ENCODE measurements at places on chromosomes 6 and 20.

DNA sequence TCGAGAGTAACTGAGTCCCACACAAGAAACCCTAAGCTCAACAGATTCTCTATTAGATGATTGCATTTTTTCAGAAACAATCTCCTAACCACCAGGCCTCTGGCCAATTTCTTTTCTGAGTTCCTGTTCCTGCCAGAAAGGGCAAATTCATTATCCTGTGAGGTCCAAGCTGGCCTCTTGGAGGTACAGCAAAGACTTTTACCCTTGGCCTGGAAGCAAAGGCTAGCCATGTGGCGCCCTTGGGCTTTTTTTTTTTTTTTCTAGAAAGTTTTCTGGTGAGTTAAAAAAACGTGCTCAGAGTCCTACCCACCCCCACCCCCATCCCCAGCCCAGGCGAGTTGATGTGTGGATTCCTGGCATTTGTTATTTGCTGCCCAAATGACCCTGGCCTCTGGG is 59.0 kb upstream of the EEF1A1 start:
- DNase-seq: peak; percentile 93

DNA sequence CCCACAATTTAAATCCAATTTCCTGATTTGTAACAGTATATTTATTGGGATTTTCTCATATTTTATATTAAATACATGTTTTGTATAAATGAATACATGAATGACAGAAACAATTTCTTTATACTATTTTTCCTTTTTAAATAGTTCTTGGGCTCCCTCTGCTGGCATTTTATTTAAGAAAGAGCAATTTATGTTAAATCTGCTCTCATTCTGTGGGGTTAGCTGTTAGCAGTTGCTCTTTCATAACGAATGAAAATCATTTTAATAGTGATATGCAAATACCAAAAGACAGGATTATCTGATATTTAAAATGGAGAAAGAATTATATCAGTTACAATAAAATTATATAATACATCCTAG is 118.3 kb downstream of the RALGAPA2 start:
- DNase-seq: peak; percentile 52

- no peak for DNase-seq
Measured at GRCh38 chr6:16318538-16318937, 80.2 kb downstream of the GMPR start.

- DNase-seq: no peak
Measured at GRCh38 chr20:60467078-60467477, 508.9 kb downstream of the CDH26 start.

- peak; percentile 76 for DNase-seq
Measured at GRCh38 chr20:22438926-22439325, 145.4 kb downstream of the FOXA2 start.

DNA sequence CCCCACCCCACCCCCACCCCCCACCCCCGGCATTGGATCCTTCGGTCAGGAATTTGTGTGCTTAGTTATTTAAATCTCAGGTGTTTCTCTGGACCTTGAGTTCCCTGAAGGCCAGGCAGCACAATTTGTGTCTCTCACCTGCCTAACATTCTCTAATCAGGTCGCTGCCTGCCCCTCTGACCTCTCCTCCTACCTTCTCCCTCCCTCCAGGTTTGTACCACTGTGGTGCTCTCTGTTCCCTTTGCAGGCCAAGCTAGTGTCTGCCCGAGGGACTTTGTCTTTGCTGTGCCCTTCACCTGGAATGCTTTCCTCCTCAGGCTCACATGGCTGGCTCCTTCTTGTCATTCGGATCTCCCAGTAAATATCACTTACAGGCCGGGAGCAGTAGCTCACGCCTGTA is 131.4 kb upstream of the SLC2A12 start:
- no peak for DNase-seq

DNA sequence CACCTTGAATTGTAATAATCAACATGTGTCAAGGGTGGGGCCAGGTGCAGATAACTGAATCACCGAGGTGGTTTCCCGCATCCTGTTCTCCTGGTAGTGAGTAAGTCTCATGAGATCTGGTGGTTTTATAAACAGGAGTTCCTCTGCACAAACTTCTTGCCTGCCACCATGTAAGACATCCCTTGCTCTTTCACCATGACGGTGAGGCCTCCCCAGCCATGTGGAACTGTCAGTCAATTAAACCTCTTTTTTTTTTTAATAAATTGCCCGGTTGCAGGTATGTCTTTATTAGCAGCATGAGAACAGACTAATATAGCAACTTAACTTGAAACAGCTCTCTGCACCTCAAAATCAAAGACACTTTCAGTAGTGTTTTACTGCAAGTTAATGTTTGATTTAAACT is 121.6 kb downstream of the OGFRL1 start:
- DNase-seq: no peak

DNA sequence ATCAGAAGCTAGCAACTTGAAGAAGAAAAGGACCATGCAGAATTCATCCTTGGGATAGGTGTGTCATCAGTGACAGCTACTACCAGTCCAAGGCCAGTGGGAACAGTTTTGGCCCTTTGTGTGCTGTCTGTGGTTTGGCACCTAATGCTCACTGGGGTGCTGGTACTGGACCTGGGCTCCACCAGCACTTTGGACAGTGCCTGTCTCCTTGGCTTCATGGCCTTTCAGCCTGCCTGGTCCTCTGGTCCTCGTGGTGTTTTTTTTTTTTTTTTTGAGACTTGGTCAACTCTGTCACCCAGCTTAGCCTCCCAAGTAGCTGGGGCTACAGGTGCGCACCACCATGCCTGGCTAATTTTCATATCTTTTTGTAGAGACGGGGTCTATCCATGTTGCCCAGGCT is 56.3 kb downstream of the AKAP7 start:
- DNase-seq: no peak

GRCh38 chr20:45300961-45301360 is 5.7 kb upstream of the RBPJL start:
- peak; percentile 55 for DNase-seq

DNA sequence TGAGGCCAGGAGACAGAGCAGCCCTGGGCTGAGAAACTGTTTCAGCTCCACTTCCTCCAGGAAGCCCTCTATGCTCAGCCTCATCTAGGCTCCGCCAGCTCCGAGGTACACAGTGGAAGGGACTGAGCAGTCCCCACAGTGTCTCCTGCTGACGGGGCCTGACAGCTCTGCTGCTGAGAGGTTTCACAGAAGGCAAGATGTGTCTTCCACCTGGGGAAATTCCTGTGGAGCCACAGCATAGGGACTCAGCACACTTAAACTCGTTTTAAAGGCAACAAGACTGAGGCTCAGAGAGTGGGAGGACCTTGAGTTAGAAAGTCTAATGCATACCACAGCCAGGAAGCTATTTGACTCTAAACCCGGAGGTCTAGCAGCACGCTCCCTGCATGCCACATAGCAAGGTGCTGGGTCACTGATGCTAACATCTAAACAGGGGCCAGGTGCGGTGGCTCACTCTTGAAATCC is 6.8 kb downstream of the ADA start:
- DNase-seq: no peak

GRCh38 chr6:57205550-57206328 is 16.4 kb downstream of the RAB23 start:
- no peak for DNase-seq

DNA sequence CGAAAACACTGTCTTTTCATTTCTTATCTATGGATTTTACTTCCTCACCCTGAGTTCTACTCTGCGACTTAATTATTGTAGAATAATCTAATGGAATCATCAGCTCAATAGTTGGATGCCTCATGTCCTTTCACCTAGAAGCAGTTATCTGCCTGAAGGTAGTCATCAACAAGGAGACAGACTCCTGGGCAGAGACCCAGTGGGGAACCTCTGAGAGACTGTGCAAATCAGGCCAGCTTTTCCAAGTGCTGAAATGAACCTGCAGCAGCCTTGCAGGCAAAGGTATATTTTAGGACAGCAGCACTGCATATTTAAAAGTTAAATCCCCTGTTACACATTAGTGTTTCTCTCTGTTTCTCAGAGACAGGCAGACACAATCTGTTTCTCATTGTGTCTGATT is 99.7 kb upstream of the STMND1 start:
- DNase-seq: no peak

DNA sequence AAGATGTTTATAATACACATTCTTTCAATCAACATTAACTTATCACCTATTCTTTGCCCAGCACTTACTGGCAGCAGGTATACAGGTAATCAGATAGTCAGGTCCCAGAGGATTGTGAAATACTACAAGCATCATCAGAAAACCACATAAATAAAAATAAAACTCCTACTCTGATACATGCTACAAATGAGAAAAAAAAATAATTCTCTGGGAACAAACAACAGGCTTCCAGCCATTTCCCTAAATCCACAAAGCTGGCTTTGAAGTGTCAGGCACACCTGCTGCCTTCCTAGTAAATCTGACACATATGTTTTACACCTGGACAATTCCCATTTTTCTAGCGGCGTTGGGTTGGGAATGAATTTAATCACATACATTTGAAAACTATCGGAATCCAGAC is 384.5 kb upstream of the CDH4 start:
- DNase-seq: no peak

- no peak for DNase-seq
Measured at GRCh38 chr6:116571683-116572000, 338 bp downstream of the RWDD1 start.

- DNase-seq: no peak
Measured at GRCh38 chr6:16766043-16766536, 4.8 kb upstream of the ATXN1 start.

DNA sequence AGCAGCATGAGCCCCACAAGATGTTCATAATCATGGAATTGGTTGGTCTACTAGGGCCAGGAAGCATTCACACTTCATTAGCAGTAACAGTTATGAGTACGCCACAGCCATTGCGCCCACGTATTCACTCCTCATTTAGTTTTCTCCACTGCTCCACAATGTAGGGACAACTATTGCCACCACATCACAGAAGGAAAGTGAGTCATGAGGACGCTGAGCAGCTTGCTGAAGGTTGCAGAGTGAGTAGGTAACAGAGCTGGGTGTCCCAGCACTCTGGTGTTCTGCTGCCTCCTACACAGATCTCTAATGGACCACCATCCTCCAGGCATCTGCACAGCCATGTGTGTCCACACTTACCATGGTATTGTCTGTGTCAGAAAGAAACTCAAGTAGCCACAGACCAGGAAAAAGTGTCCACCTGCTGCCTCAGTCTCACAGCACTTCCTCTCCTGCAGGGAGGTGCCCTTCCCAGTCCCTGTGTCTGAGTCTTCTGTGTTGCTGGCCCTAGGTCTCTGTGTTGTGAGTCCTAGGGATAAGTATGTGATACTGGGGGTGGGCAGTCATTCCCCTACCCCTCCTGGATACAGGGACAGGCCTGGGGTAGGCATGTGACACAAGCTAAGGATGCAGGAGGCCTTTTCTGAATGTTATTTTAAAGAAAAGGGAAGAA is 103.9 kb downstream of the TTLL2 start:
- DNase-seq: no peak

DNA sequence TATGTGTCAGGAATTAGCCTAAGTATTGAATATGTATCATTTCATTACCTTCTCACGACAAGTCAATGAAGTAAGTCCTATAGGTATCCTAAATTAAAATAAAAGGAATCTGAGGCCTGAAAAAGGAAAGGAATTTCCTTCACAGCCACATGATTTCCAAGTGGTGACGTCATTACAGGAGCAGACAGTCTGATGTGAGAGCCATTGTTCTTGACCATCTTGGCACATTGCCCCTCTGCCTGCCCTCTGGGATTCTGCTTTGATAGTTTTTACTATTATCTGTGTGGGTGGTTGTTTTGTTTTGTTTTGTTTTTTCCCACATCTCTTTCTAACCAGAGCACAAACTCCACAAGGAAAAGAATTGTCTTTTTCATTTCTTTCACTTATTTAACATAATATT is 219.8 kb upstream of the UFL1 start:
- no peak for DNase-seq

- no peak for DNase-seq
Measured at GRCh38 chr6:158911746-158912480, 88.1 kb downstream of the RSPH3 start.

- no peak for DNase-seq
Measured at GRCh38 chr20:40333591-40333990, 355.4 kb downstream of the MAFB start.

DNA sequence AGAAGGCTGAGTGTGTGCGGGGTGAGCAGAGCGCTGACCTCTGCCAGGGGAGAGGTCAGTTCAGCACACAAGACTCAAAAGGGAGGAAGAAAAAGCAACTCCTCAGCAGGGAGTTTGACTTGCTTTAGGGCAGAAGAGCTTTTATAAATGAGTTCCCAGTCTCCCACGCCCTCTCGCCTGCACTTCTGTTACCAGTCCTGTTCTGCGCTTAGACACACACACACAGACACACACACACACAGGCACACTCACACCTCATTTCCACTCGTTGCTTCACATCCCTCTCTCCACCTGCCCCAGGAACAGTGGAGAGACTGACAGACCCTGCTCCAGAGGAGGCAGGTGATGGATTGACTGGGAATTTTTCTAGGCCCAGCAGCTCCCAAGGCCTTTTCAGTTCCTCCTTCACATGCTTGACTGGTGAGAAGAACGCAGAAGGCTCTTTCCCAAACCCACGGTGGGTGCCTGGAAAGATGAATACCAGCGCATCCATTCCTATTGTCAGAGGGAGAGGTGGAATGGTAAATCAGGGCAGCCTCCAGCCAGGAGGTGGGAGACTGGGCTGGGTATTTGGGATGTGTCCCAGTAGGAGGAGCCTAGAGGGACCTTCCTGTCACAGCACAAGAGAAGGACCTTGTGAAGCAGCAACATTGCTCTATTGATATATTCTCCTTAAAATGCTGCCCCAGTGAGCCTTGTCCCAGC is 43.7 kb downstream of the JAG1 start:
- no peak for DNase-seq

DNA sequence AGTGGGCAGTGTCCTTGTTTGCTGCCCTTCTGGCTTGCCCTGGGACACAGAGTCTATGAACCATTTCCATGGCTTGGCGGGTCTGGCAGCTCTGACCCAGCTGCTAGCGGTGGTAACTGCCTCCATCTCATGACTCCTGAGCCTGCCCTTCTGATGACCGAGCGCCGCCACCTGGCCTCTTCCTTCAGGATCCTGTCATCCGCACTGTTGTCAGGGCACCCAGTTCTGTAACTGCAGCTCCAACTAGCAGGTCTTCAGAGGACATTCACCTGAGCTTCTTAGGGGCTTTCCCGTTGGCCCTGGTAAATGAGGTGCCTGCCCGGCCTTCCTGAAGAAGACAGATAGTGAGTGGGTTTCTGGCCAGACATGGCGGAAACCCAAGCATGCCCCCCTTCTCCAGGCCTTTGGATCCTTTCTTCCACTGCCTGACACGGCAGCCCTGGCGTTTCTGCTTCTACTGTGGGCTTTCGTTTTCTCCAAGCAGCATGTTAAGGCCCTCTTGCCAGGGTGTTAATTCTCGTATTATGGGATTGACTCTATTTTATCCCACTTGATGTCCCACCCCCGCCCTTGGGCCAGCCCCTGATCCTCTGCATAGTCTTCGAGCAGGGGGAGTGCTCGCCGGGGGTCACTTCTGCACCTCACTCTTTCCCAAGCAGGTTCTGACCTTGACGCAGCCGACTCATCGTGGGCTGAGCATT is 24.7 kb downstream of the PACSIN1 start:
- DNase-seq: no peak

All from OCI-M1 (cell line).